ENCODE measurements at places on chromosomes 2 and 18.

GRCh38 chr2:64861452-64862397, 127.5 kb upstream of the SLC1A4 start:
- H3K4me1 ChIP-seq, result peaks cover 10% of the 10 kb centered on the region
- no peak for DNase-seq
- no peak overlapping the region for H3K4me3 ChIP-seq
- H3K27me3 ChIP-seq, result peaks cover 15% of the 10 kb centered on the region

DNA sequence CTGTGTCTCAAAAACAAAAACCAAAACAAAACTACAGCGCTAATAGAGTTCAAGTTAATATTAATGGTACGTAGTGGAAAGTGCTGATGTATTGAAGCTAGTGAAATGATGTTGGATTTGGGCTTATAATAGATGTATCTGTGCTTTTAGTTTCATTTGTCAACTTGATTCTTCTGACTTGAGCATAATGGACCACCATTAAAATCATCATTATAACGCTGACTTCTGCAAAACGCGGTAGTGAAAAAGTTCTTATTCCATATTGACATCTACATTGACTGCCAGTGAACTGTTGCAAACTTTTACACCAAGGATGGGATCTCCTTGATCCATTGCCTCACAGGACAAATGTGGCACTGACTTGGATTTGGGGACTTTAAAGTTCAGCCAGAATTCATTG, 85.0 kb downstream of the LPIN1 start:
- H3K27me3 ChIP-seq, result no peaks in the 10 kb centered on the region
- H3K4me3 ChIP-seq, result no peak overlapping the region
- H3K36me3 ChIP-seq, result no peaks in the 10 kb centered on the region
- H3K27ac ChIP-seq, result peak overlapping the region; percentile 42
- DNase-seq, result no peak

- peaks cover 19% of the 10 kb centered on the region for H3K4me1 ChIP-seq
- H3K36me3 ChIP-seq, result no peaks in the 10 kb centered on the region
- H3K27me3 ChIP-seq, result peaks cover 56% of the 10 kb centered on the region
- no peak overlapping the region for H3K27ac ChIP-seq
Observed at GRCh38 chr2:124026503-124026902, 1.4 kb downstream of the CNTNAP5 start.

GRCh38 chr2:43360137-43360536, 133.7 kb upstream of the ZFP36L2 start:
- no peak overlapping the region for H3K4me3 ChIP-seq
- no peak for DNase-seq
- peaks cover 2% of the 10 kb centered on the region for H3K36me3 ChIP-seq
- H3K27me3 ChIP-seq, result peaks cover 57% of the 10 kb centered on the region
- peaks cover 21% of the 10 kb centered on the region for H3K4me1 ChIP-seq

- H3K36me3 ChIP-seq, result no peaks in the 10 kb centered on the region
- no peaks in the 10 kb centered on the region for H3K4me1 ChIP-seq
- H3K27ac ChIP-seq, result no peak overlapping the region
- no peak for DNase-seq
- H3K4me3 ChIP-seq, result no peak overlapping the region
- no peaks in the 10 kb centered on the region for H3K27me3 ChIP-seq
Observed at GRCh38 chr2:41410011-41410410, 637.8 kb upstream of the PKDCC start.

DNA sequence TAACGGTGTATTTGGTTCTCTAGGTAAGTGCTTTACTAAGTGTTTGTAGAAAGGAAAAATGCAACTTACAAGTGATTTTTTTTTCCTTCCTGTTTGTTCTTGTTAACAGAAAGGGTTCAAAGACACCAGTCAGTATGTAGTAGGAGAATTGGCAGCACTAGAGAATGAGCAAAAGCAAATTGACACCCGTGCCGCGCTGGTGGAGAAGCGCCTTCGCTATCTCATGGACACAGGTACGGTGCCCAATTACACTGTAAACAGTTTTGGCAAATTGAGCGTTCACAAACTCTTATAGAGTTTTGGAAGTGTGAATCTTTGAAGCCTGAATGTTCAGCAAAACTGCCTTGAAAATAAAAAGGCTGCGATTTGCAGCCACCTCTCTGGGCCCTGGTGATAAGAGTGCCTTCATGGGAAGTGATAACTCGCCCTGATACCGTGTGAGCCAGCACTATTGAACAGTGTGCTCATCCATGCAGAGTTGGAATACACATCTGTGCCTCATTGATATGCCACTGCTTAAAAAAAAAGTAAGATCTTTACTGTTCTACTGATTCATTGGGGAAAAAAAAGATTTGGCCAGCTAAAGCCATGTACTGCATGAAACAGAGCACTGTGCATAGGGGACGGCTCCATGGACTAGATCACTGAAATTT, 54.0 kb upstream of the OTX1 start:
- no peak for DNase-seq
- H3K27me3 ChIP-seq, result no peaks in the 10 kb centered on the region
- H3K27ac ChIP-seq, result no peak overlapping the region
- H3K4me3 ChIP-seq, result no peak overlapping the region

DNA sequence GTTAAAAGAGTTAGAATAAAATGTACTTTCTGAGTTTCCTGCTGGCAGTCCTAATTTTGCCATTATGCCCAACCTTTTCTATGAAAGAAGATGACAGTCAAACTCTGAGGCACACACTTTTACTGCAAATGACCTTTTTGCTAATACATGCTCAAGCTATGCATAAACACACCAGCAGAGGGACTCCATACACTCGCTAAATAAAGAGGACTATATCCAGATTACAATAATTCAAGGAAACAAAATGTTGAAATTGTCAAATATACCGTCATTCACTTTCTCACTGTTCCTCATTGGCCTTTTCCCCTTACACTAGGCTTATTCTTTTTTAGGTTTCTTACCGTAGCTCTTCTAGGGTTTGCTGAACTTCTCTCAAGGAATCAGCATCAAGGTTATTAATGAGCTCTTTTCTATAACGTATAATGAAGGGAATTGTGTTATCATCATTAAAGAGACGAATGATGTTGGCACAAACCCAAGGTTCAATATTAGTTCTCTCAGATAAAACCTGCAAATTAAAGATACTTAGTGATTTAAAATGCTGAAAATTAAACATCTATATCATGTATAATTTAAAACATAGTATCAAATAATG, 25.7 kb downstream of the SRBD1 start:
- peaks cover 5% of the 10 kb centered on the region for H3K36me3 ChIP-seq
- no peak overlapping the region for H3K27ac ChIP-seq
- H3K4me1 ChIP-seq, result no peaks in the 10 kb centered on the region
- no peak overlapping the region for H3K4me3 ChIP-seq
- no peaks in the 10 kb centered on the region for H3K27me3 ChIP-seq

DNA sequence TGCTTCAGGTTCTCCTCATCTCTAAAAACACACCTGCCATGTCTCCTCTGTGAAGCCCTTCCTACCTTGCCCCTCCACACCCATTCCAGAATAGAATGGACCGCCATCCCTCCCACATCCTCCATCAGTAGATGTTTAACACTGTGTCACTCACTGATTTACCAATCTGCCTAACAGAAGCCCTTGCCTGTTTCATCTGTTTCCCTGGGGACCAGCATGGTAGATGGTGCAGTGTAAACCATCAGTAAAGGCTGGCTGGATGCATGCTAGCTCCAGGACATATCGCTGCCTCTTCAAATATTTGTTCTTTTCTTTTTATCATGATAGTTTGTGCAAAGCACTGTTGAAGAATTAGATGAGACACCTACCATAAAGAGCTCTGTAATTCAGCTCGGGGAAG, 271.4 kb downstream of the PIEZO2 start:
- no peak for DNase-seq
- no peaks in the 10 kb centered on the region for H3K36me3 ChIP-seq
- peaks cover 16% of the 10 kb centered on the region for H3K27me3 ChIP-seq
- no peak overlapping the region for H3K27ac ChIP-seq
- H3K4me1 ChIP-seq, result peaks cover 2% of the 10 kb centered on the region

- H3K27ac ChIP-seq, result no peak overlapping the region
Observed at GRCh38 chr2:62460175-62460574, 45.8 kb downstream of the TMEM17 start.

- DNase-seq, result no peak
- H3K4me3 ChIP-seq, result no peak overlapping the region
- H3K36me3 ChIP-seq, result peaks cover 9% of the 10 kb centered on the region
- peak overlapping the region; percentile 34 for H3K27ac ChIP-seq
- H3K4me1 ChIP-seq, result peaks cover 26% of the 10 kb centered on the region
Observed at GRCh38 chr2:168138901-168139300, 108.5 kb downstream of the STK39 start.

DNA sequence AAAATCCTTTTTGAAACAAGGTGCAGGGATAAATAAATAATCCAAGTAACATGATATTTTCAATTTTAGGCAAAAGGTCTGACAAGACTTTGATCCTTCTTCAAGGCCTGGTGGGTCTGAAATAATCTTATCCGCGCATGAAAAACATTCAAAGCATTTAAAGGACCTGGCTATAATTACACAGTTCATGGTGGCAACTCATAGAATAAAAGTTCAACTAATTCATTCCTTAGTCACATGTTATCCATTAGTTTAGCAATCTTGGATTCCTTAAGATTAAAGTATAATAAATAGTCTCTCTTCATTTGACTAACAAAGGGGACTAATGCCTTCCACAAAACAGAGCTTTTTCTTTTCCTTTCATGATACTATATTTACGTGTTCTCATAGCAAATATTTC, 21.0 kb upstream of the SLC38A11 start:
- no peaks in the 10 kb centered on the region for H3K4me1 ChIP-seq
- no peaks in the 10 kb centered on the region for H3K36me3 ChIP-seq
- DNase-seq, result no peak
- no peak overlapping the region for H3K4me3 ChIP-seq
- H3K27ac ChIP-seq, result no peak overlapping the region

DNA sequence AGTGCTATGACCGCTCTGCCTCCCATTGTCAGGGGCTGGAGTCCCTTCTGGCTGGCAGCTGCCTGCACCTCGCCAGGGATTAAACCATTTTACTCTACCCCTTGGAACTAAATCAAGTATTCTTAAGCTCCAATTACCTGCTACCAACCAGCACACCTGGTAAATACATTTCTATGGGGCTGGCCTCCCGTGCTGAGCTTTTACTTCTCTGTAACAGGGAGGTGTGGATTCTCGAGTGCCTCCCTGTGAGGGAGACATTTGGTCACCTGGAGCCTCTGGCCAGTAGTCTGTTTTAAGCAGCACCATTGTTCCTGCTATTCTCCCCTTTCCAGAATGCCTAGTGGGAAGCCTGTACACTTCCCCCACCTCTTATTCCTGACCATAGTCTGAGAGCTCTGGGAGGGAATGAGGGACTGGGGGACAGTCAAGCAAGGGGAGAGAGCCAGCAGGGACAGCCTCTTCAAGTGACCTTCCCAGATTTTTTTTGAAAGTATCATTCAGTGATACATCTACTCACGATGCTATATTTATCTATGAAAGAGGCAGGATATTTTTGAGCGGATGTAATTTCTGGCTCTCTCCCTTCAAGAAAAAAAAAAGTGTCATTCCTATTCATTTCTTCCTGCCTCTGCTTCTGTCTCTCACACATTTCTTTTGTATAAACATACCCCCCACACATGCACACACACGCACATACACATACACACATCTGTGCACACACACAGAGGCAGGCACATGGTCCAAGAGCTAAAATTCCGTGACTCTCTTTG, 112.8 kb downstream of the CAPN13 start:
- DNase-seq, result no peak
- H3K27me3 ChIP-seq, result peaks cover 20% of the 10 kb centered on the region
- H3K4me3 ChIP-seq, result no peak overlapping the region
- H3K36me3 ChIP-seq, result no peaks in the 10 kb centered on the region
- H3K4me1 ChIP-seq, result no peaks in the 10 kb centered on the region
- H3K27ac ChIP-seq, result no peak overlapping the region

DNA sequence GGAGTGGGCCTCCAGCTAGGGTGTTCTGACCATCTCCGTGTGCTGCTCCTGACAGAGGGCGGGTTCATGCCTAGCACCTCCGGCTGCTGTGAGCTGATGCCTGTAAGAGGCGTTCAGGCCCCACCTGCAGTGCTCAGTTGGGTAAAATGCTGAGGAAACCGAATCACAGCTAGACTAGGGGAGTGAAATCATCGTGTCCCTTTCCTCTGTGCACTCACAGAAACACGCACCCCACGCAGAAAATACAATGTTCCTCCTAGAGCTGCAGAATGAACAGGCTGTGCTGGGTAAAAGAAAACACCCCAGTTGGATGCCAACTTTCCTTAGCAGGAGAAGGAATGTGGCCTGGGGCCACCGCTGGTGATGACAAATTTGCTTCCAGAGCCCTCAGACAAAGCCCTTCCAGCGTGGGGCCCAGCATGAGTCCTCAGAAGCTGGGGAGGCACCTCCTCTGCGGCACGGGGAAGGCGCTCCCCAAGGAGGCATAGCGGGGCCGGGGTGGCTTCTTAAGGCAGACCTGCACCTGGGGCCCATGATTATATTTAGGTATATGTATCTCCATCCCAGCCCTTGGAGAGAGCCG, 16.3 kb upstream of the ARHGEF4 start:
- H3K27me3 ChIP-seq, result peaks cover 5% of the 10 kb centered on the region
- H3K4me1 ChIP-seq, result peaks cover 3% of the 10 kb centered on the region
- H3K4me3 ChIP-seq, result no peak overlapping the region
- H3K27ac ChIP-seq, result no peak overlapping the region
- no peaks in the 10 kb centered on the region for H3K36me3 ChIP-seq

DNA sequence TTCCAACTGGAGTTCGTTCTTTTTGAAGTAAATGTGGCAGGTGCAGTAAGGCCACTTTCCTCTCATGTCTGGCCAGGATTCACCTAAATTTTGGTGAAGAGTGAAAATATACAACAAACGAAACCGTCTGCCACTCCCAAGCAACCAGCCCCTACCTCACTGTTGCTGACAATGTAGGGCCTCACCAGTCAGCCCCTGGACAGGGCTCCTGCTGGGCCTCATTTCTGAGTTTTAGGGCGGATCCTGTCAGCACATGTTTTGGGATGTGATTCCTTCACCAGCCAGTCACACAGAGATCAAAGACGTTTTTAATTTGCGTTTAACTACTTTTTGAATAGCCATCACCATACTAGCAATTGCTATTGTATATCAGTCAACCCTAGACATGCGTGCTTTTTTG, 185.0 kb downstream of the WDR7 start:
- H3K36me3 ChIP-seq, result peaks cover 2% of the 10 kb centered on the region
- no peak overlapping the region for H3K4me3 ChIP-seq
- H3K4me1 ChIP-seq, result no peaks in the 10 kb centered on the region

DNA sequence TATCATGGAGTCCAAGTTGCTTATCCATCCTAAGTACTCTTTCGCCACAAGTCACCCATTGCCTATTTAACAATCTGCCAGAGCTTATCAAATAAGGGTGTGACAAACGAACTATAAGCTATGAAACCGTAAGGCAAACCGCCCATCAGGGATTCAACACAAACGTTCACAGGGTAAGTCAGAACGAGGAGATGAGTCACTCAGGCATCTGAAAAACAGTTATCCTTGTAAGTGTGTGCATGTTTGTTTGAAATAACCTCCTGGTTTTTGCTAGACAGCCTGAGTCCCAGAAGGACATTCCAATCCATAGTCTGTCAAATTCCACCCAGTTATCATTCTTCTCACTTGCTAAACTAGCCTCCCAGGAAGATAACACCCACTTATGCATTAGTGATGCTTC, 299.1 kb downstream of the PAX3 start:
- no peak overlapping the region for H3K27ac ChIP-seq
- DNase-seq, result no peak
- no peaks in the 10 kb centered on the region for H3K36me3 ChIP-seq
